RCC 7860 (cell line): ENCODE measurements at places on chromosomes 13 and 19.

- DNase-seq = no peak
These were observed 18.1 kb downstream of the TUBGCP3 start for GRCh38 chr13:112569821-112570220.

GRCh38 chr19:47099576-47100050, 14.0 kb downstream of the ZC3H4 start:
- DNase-seq = no peak

- no peak for DNase-seq
These were observed 499.9 kb downstream of the KCTD12 start for GRCh38 chr13:76386321-76386720.

- no peak for DNase-seq
These were observed 10.9 kb upstream of the DNMT1 start for GRCh38 chr19:10205636-10206035.

- DNase-seq = no peak
These were observed 4.2 kb upstream of the JSRP1 start for GRCh38 chr19:2260341-2260805.

DNA sequence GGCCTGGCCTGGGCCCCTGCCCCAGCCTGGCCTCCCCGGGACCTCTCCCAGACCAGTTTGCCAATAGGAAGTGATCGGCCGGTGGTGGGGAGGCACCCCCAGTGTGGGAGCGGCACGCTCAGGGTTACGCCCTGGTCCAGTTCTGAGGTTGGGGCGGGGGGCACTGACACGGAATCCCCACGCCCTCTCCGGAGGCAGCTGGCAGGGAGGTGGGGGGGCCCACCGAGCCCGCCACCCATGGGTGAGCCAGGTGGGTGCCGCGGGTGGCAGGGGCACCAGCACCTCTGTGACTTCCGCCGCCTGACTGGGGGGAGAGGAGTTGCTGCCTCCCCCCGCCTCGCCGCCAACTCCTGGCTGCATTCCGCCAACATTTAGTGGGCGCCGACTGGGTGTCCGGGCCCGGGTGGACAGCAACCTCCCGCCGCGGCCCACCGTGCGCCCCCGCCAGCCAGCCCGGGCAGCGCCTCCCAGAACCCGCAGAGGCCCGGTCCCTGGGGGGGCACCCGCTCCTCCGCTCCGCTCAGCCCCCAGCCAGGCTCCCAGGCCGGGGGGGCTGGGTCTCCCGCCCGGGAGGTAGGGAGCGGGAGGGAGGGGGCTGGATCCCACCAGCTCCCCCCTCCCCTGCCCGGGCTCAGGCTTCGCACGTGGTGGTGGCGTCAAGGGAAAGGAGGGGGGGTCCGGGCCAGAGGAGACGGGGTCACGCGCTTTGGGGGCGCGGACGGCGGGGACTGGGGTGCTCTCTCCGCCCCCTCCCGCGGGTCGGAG, 2.0 kb downstream of the ZBTB7A start:
- DNase-seq = no peak

GRCh38 chr19:2922987-2923386, 21.8 kb downstream of the ZNF77 start:
- peak; percentile 13 for DNase-seq

- DNase-seq = no peak
These were observed 6.5 kb downstream of the CCNA1 start for GRCh38 chr13:36438594-36439483.

GRCh38 chr13:40981361-40981760, 37.8 kb downstream of the ELF1 start:
- no peak for DNase-seq

DNA sequence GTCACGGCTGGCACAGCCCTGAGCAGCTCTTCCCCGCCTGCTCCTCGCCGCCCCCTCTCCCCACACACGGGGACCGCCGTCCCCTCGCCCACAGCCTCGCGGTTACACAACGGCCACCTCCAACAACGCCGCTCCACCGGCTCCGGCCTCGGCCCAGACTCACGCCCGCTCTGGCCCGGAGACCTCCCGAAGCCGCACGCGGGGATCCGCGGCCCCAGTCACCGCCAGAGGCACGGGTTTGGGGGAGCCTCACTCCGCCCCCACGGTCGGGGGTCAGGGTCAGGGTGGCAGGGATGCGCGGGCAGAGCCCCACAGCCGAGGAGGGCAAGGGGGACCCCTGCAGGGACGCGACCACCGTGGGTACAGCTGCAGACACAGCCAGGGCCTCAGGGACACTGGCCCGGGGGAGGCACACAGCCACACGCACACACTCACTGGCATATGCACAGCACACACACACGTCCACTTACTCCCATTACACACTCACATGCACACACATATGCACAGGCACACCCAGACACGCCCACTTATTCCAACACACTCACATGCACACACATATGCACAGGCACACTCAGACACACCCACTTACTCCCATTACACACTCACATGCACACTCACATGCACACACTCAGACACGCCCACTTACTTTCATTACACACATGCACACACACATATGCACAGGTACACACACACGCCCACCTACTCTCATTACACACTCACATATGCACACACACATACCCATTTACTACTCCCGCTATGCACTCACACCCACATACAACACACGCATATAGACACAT, 1.6 kb downstream of the TTYH1 start:
- DNase-seq = no peak

DNA sequence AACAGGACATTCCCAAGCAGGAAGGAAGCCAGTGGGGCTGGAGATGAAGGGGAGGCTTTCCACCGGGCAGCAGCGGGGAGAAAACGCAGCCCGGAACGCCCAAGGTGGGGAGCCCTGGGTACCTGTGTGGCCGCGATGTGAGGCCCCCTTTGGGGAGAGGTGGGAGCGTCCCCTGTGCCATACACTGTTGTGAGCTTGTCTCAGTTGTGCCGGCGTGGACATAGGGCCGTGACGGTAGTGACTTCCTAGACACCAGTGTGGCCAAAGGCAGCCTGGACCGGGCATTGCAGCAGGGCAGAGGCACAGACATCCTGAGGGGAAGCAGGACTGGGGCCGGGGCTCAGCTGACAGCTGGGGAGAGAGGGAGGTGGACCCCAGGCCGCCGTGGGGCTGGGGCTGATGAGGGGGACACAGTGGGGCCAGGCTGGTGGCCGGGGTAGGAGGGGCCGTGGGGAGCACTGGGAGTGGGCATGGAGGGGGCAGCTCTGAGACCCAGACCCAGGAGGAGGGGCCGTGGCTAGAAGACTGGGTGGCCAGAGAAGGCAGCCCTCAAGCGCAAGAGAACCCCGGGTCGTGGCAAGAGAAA, 38.5 kb upstream of the TFDP1 start:
- DNase-seq = no peak

DNA sequence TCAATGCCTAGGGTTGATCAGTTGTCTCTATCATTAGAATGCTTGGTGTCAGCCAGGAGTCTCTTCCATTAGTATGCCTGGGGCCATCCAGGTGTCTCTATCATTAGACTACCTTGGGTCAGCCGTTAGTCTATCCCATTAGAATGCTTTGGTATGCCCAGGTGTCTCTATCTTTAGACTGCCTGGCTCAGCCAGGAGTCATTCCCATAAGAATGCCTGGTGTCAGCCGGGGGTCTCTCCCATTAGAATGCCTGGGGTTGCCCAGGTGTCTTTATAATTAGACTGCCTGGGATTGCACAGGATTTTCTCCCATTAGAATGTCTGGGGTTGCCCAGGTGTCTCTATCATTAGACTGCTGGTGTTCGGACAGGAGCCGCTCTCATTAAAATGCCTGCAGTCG, 1442.9 kb downstream of the UQCRFS1 start:
- no peak for DNase-seq

DNA sequence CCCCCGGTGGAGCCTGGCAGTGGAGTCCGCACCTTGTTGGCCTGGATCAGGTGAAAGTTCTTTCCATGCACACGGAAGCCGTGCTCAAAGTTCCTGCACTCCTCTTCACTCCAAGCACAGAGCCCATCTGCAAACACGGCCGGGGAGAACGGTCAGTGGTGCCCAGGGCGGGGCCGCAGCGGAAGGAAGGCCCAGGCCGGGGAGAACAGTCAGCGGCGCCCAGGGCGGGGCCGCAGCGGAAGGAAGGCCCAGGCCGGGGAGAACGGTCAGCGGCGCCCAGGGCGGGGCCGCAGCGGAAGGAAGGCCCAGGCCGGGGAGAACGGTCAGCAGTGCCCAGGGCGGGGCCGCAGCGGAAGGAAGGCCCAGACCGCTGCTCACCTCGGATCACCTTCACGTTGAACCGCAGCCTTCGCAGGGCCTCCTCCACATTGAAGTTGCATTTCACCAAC, 20.6 kb upstream of the PLPP2 start:
- DNase-seq = no peak

- DNase-seq = no peak
These were observed 172.5 kb downstream of the ITGBL1 start for GRCh38 chr13:101624981-101625380.

GRCh38 chr13:48731001-48731658, 77.4 kb downstream of the CYSLTR2 start:
- no peak for DNase-seq

DNA sequence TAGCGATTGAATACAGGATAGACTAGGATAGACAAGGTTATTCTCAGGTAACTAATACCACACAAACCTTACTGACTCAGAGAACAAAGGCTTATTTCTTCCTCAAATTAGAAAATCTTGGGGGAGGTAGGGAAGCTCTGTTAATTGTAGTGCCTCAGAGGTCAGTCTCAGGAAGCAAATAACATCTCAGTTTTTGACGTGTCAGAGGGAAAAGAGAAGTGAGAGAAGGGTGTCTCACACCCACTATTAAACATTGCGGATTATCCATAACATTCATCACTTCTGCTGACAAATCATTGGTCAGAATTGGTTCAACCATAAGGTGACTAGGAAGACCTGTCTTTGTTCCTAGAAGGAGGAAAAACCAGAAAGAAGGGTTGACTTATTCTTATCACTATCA, 579.4 kb upstream of the MIR17HG start:
- no peak for DNase-seq

DNA sequence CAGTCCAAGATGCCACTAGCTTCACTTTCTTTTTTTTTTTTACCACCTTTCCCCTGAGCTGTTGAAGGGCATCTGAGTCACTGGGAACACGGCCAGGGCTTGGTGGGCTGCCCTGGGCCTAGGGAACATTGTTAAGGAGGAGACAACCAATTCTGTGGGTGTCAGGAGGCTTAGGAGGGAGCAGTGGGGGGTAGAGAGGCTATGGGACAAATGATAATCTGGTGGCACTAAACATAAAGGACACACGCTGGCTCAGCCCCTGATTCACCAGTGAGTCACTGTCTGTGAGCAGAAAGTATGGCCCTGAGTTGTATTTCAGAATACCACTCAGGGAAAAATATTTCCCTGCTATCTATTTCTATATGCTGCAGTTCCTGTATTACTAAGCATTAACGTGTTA, 207.8 kb downstream of the DCLK1 start:
- DNase-seq = peak; percentile 96

DNA sequence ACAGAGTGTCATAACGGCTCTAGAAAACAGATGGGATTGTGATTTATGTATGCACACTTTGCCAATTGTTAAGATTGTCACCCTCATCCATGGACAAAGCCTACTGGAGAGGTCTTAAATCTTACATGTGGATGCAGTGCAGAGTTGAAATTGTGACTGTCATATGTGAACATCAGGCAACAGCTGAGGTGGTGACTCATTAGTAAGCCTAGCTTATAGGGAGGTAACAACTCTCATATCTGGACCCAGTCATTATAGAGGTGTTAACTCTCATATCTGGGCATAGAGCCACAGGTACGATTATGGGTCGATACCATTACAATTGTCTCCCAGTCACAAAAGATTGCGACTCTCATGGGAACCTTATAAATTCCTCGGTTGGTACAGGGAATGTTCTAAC, 29.8 kb upstream of the ZNF254 start:
- DNase-seq = no peak

GRCh38 chr13:23427881-23428528, 5.5 kb downstream of the SACS start:
- no peak for DNase-seq

DNA sequence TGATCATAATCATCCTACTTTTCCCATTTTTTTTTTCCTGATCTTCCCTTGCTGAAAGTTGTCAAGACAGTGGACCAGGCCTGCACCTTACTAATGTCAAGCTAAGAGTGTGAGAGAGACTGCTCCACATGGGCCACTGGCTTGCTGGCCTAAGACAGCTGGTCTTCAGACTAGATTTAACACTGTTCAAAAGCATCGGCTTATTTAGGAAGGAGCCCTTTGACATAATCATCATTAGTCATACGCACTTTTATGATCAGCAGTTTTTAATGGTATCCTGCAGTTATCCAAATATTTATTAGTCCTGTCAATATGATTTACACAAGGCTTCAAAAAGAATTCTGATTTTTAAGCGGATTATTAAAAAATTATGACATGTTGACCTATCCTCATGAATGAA, 270.6 kb downstream of the DNAJC15 start:
- no peak for DNase-seq

DNA sequence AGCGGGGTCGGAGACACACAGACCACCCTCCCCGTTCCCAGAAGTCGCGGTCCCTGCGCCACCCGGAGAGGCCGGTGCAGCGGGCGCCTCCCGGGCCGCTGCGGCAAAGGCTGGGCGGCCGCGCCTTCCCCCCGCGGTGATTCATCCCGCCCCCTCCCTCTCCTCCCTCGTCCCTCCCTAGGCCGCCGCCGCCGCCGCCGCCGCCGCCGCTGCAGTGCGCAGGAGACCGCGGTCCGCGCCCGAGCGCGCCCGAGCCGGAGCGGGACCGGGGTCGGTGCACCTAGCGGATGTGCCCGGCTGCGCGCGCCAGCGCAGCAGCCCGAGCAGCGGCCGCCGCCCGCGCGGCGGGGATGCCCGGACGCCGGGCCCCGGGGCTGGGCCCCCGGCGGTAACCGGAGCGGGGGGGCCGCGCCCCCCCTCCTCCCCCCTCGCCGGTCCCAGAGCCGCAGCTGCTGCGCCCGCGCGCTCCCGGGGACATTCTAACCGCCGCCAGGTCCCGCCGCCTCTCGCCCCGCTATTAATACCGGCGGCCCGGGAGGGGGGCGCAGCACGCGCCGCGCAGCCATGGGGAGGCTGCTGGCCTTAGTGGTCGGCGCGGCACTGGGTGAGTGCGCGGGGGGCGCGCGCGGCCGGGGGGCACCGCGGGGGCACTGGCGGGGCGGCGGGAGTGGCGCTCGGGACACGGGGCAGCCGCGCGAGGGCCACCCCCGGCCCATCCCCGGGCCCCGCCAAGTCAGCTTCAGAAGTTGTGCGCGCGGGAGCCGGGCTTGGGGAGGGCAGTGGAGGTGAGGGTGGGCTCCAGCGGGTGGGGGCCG, at the start of gene SCN1B:
Gene SCN1B (plus strand): TSS at position 214 of the 815 bp plus-strand sequence. CDS start 351 bp downstream, at position 565.
- DNase-seq = peak; percentile 15

DNA sequence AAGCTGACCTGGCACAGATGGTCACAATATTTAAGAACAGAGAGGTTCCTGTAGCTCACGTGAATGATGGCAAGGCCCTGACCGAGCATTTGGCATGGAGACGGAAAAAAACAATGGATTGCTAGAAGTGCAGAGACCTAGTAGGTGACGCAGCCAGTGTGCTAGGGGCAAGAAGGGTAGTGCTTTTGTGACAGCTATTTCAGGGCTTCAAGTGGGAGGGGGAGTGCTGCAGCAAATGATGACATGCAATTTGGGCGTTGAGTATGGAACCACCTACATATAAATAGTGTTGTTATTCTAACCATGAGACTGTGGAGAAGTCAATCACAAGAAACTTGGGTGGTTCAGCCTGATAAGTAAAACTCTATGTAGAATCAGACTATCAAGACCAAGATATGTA, 65.7 kb upstream of the IL17D start:
- DNase-seq = no peak
